COR-L47 (cell line): ENCODE measurements at places on chromosomes 12 and 14.

GRCh38 chr12:73629893-73630831, 907.5 kb upstream of the ATXN7L3B start:
- no peak for DNase-seq

- no peak for DNase-seq
These were observed 96.8 kb upstream of the DIO3 start for GRCh38 chr14:101464310-101464983.

DNA sequence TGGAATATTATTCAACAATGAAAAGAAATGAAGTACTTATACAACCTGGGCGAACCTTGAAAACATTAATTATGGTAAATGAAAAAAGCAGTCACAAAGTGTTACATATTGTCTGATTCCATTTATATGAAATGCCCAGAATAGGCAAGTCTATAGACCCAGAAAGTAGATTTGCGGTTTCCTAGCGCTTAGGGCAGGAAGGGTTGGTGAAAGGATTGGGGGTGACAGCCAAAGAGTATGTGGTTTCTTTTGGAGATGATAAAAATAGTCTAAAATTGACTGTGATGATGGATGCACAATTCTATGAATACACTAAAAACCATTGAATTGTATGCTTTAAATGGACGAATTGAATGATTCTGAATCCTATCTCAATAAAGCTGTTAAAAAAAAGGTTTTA, 55.8 kb downstream of the RESF1 start:
- no peak for DNase-seq

- no peak for DNase-seq
These were observed 31.2 kb downstream of the TAS2R7 start for GRCh38 chr12:10771132-10771733.

- peak; percentile 57 for DNase-seq
These were observed 3.9 kb upstream of the LRP1 start for GRCh38 chr12:57124261-57124877.

DNA sequence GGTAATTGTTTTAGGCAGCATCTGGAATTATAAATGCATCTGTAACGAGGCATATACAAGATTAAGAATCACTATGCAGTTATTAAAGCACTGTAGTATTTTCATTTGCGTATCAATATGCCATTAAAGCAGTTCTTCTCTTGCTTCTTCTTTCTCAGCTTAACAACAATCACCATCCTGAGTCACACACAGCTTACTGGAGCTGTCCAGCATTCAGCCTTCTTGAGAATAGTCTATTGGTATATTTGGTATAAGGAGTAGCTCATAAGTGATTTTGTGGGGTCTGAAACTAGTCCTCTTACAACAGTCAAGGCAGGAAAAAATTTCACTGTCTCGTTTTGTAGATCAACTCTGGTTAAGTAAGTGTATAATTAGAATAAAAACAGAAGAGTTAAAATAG, 523.0 kb upstream of the FOXG1 start:
- no peak for DNase-seq
